ENCODE measurements at places on chromosomes 2 and 18.

DNA sequence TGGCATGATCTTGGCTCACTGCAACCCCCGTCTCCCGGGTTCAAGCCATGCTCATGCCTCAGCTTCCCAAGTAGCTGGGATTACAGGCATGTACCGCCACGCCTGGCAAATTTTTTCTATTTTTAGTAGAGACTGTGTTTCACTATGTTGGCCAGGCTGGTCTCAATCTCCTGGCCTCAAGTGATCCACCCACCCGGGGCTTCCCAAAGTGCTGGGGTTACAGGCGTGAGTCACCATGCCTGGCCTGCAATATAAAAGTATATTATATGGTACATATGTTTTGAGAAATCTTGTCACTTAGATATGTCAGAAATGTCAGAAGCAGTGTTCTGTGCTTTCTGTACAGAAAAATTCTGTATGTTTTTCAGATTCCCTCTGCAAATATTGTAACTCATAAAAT, 19.2 kb upstream of the XPO1 start:
- DNase-seq: no peak

- no peak for DNase-seq
Measured at GRCh38 chr2:173972165-173972564, 7.0 kb upstream of the SP3 start.

DNA sequence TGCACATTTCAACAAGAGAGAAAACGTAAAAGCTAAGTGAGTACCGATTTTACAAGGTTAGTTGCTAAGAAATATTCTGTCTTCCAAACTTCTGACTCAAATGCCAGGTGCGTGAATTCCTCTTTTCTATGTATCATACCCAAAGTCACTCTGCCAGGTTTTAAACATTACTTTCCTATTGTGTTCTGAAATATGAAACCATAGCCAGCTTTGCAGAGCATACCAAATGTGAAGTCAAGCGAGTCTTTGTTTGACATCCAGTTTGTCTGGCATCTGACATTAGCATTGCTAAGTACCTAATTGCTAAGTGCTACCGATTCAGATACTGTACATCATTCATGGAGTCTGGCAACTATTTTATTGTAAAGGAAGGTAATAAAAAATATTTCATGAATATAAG, 321.9 kb upstream of the GALNT5 start:
- no peak for DNase-seq

- DNase-seq: no peak
Measured at GRCh38 chr2:216236486-216236885, 127.3 kb downstream of the XRCC5 start.

- no peak for DNase-seq
Measured at GRCh38 chr2:101509499-101510284, 34.8 kb upstream of the RFX8 start.

DNA sequence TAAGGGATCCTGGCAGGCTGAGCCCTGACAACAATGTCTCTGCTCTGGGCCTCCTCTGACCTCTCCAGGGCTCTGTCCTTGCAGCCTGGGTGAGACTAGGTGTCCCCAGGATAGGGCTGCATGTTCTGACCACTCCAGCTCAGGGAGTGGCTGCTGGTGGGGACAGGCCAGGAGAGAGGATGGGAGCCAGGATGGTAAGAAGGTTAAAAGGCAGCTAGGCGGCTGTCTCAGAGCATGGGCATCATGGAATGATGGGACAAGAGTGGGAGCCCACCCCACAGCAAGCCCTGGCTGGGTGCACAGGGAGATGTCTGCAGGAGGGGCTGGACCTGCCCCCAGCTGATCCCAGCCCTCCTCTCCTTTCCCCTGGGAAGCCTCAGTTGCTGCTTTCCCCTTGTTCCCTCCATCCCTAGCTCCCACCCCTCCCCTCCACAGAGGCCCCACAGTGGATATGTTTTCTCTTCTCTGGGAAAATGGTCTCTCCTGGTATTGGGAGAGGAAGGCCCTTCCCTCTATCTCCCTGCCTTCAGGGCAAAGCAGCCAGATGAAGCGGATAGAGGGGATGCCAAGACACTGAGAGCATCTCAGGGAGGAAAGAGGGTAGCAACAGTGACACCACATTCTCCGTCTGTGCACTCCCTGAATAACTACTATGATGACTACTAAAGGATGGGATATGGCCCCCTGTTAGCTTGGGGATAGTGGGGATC, 334.3 kb downstream of the DYSF start:
- DNase-seq: no peak

DNA sequence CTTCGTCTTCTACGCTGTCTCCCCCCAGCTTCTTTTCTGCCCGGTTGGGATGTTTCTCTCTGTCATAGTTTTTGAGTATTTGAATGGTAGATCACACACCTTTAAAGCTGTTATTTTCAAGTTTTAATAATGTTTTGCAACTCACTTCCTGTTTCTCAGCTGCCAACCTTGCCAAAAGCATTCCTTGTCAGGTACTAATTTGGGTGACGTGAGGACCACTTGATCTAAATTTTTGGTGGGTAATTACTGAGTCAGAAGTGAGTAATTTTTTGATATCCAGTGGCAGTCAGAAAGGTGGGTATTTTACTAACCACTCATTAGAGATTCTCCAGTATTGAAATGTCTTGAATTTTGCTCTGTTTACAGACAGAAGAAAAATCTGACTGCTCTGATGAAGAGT, 852.4 kb upstream of the FANCL start:
- DNase-seq: no peak

GRCh38 chr2:15826273-15826717, 114.1 kb upstream of the MYCN start:
- peak; percentile 73 for DNase-seq

DNA sequence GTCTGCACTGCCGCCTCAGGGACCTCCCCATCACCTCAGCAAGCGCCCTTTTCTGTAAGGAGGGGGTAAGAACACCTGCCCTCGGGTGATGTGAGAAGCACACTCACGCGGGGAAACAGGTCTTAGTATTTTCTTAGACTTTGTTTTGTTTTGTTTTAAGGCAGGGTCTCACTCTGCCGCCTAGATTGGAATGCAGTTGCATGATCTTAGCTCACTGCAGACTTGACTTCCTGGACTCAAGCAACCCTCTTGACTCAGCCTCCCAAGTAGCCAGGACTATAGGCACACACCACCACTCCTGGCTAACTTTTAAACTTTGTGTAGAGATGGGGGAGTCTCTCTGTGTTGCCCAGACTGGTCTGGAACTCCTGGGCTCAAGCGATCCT, 37.1 kb downstream of the RAMP1 start:
- DNase-seq: no peak

DNA sequence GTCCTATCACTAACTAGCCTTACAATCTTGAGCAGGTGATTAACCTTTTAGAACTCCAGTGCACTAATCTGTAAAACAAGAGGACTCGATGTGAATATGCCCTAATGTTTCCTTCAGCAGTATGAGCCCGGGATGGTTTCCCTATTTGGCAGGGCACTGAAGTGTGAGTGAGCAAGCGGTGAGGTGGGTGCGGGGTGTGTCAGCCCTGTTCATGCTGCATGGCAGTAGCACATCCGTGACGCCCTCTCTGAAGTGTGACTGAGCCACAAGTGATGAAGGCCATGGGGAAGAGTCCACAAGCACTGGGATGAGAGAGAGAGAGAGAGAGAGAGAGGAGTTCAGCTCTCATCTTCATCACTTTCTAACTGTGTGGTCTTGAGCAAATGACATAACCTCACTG, 168.7 kb downstream of the SETBP1 start:
- DNase-seq: peak; percentile 63

GRCh38 chr18:21450913-21451312, 149.6 kb downstream of the ESCO1 start:
- DNase-seq: no peak

DNA sequence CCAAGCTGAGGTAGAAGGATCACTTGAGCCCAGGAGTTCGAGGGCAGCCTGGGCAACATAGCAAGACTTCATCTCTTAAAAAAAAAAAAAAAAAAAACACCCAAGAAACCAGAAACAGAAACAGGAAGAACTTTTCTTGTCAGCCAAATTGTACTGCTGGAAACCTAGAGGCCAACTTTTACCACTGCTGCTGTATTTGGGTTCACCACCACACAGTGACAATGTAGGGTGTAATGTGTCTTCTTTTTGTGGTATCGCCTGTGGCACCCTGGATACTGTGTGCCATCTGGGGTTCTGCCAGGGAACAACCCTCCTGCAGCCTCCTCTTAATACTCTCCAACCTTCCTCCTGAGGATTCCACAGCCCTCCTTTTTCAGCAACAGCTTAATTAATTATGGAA, 72.6 kb downstream of the STK39 start:
- no peak for DNase-seq

- no peak for DNase-seq
Measured at GRCh38 chr2:1835581-1836201, 91.4 kb upstream of the PXDN start.

GRCh38 chr2:66318009-66318561, 116.8 kb upstream of the MEIS1 start:
- no peak for DNase-seq

- DNase-seq: no peak
Measured at GRCh38 chr18:73980289-73980979, 167.2 kb downstream of the FBXO15 start.

- no peak for DNase-seq
Measured at GRCh38 chr2:215328066-215328465, 16.2 kb downstream of the ATIC start.

- no peak for DNase-seq
Measured at GRCh38 chr18:48799724-48800315, 150.9 kb downstream of the SMAD7 start.

DNA sequence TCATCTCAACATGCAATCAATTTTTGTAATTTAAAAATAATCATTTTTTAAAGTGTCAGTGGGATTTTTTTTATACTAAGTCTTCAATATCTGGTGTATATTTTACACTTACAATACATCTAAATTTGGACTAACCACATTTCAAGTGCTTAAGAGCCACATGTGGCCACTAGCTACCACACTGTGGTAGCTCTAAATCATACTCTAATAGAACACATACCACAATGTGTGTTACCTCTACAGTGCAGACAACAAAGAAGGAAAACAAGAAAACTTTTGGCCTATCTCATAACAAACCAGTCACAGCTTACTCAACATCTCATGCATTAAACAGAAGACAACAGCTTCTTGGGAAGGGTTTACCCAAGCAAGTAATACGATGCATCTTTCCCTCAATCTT, 24.5 kb downstream of the PIAS2 start:
- DNase-seq: no peak

DNA sequence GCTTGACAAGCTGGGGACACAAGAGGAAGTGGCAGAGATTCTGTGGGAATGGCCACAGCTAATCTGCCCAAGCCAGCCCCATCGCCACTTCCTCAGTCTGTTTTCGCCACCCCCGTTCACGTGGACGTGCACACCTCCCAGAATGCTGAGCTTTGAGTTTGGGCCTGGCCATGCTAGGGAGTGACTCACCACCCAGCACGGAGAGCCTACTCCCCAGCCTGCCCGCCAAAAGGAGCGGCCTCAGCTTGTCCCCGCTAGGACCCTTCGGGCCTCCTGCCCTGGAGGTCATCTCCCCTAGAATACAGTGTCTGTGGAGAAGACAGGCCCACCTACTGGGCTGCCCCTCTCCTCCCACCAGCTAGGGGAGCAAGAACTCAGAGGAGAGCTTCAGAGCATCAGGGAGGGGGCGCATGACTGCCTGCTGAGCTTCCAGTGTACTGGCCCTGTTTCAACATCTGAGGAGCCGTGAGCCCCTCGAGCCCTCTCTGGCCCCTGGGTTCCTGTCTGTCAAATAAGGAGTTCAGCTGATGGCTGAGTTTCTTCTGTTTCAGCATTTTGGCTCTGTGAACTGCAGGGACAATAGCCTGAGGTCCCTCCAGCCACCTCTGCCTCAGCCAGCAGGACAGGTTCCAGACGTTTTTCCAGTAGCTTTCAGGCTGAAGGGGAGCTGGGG, 5.1 kb downstream of the SLC35F6 start:
- DNase-seq: no peak

GRCh38 chr2:43070676-43071502, 155.5 kb downstream of the ZFP36L2 start:
- DNase-seq: peak; percentile 80

DNA sequence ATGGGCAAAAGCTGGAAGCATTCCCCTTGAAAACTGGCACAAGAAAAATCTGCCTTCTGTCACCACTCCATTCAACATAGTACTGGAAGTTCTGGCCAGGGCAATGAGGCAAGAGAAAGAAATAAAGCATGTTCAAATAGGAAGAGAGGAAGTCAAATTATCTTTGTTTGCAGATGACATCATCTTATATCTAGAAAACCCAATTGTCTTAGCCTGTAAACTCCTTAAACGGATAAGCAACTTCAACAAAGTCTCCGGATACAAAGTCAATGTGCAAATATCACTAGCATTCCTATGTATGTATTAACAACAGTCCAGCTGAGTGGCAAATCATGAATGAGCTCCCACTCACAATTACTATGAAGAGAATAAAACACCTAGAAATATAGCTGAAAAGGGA, 1579.3 kb downstream of the SUCLG1 start:
- no peak for DNase-seq

DNA sequence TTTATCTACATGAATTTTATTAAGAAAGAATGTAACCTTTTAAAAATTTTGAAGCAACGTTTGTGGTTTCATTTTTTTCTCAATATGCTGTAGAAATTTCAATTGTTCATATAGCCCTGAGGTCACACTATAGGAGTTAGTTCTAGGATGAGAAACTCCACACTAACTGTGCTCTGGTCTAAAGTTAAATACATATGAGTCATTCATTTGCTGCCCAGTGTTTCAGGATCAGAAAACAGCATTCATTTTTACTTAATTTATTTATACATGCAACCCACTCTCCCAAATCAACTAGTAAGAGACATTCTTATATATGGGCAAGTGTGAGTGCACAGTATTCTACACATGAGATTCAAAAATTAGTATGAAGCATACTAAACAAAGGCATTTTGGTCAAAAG, 137.9 kb downstream of the DOCK10 start:
- DNase-seq: no peak

GRCh38 chr2:14340703-14341102, 291.8 kb upstream of the LRATD1 start:
- no peak for DNase-seq

GRCh38 chr18:56647951-56648893, 2.9 kb upstream of the WDR7 start:
- no peak for DNase-seq

GRCh38 chr2:136212426-136213378, 94.8 kb upstream of the CXCR4 start:
- no peak for DNase-seq

GRCh38 chr2:197869501-197870111, 65.2 kb downstream of the PLCL1 start:
- no peak for DNase-seq

GRCh38 chr2:105320651-105321215, 8.8 kb downstream of the TGFBRAP1 start:
- DNase-seq: no peak

- DNase-seq: no peak
Measured at GRCh38 chr18:6629635-6630140, 99.8 kb upstream of the ARHGAP28 start.

DNA sequence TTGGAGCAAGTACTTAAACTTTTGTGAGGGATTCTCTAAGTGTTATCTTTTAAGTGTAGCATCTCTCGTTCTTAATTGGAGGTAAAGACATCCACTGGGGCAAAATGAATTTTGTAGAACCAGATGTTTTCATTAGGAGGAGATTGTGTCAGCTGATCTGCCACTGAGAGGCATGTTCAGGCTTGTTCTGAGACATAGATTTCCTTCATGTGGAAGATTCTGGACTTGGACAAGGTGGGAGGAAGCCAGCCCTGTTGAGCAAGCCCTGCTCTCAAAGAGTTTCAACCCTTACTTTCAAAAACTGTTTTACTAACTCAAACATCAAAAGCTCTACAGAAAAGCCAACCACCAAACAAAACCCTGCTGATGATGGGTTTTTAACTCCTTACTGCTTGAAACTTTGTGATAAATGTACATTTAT, 6.5 kb downstream of the MAP4K4 start:
- DNase-seq: no peak
